ENCODE measurements at places on chromosomes 5 and 9. TPM values are rescaled to one million over a fixed set of nuclear protein-coding genes. Genes with fewer than 3 reads are reported as not detected.

C5orf46 gene
- polyA plus RNA-seq, result not detected

PCDHGA4 gene
- polyA plus RNA-seq, result not detected

SREK1IP1 gene
- 48.7 TPM for polyA plus RNA-seq

IGIP gene
- polyA plus RNA-seq, result 0.64 TPM

- no peaks in the 10 kb centered on the region for H3K36me3 ChIP-seq
- no peak overlapping the region for H3K27ac ChIP-seq
- H3K4me1 ChIP-seq, result no peaks in the 10 kb centered on the region
- DNase-seq, result no peak
Measured at GRCh38 chr9:97857606-97858392, 4.8 kb downstream of the FOXE1 start.

DNA sequence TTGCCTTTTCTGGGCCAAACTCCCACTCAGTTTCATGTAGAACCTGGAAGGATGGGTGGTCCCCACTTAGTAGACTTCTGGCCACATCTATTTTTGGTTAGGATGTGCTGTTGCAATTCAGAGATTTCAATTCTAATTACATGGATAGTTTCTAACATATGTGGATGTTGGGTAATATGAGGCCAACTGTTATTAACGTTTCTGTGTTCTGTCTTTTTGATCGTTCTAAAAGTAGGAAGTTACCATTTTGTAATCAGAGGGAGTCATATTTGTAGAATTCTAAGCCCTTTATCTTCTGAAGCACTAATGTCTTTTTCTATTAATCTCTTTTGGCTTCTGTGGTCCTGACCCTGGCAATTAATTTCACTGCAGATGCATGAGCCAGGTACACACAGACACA, 141.6 kb upstream of the SPEF2 start:
- H3K27me3 ChIP-seq, result no peaks in the 10 kb centered on the region
- DNase-seq, result no peak
- no peak overlapping the region for H3K27ac ChIP-seq
- H3K4me3 ChIP-seq, result no peak overlapping the region

GRCh38 chr9:130459151-130459550, 14.4 kb downstream of the ASS1 start:
- H3K4me3 ChIP-seq, result no peak overlapping the region
- no peaks in the 10 kb centered on the region for H3K36me3 ChIP-seq
- H3K27ac ChIP-seq, result no peak overlapping the region
- H3K27me3 ChIP-seq, result peaks cover 2% of the 10 kb centered on the region

- H3K27ac ChIP-seq, result no peak overlapping the region
- H3K27me3 ChIP-seq, result no peaks in the 10 kb centered on the region
- H3K4me3 ChIP-seq, result no peak overlapping the region
- H3K36me3 ChIP-seq, result peaks cover 8% of the 10 kb centered on the region
Measured at GRCh38 chr9:93111001-93111370, 15.0 kb downstream of the CARD19 start.

GRCh38 chr5:112689155-112689909, 48.4 kb upstream of the APC start:
- H3K4me1 ChIP-seq, result peaks cover 13% of the 10 kb centered on the region
- no peak overlapping the region for H3K27ac ChIP-seq
- H3K27me3 ChIP-seq, result peaks cover 2% of the 10 kb centered on the region
- no peak overlapping the region for H3K4me3 ChIP-seq
- DNase-seq, result no peak

GRCh38 chr5:73497497-73498056, 665 bp upstream of the BTF3 start:
- H3K36me3 ChIP-seq, result peaks cover 10% of the 10 kb centered on the region
- no peak for DNase-seq
- peak overlapping the region; percentile 93 for H3K27ac ChIP-seq
- peak overlapping the region; percentile 97 for H3K4me3 ChIP-seq
- no peaks in the 10 kb centered on the region for H3K27me3 ChIP-seq

- H3K4me1 ChIP-seq, result peaks cover 42% of the 10 kb centered on the region
- no peaks in the 10 kb centered on the region for H3K36me3 ChIP-seq
- DNase-seq, result no peak
- peak overlapping the region; percentile 72 for H3K27ac ChIP-seq
- no peak overlapping the region for H3K4me3 ChIP-seq
Measured at GRCh38 chr5:140342896-140343295, 3.5 kb downstream of the HBEGF start.

DNA sequence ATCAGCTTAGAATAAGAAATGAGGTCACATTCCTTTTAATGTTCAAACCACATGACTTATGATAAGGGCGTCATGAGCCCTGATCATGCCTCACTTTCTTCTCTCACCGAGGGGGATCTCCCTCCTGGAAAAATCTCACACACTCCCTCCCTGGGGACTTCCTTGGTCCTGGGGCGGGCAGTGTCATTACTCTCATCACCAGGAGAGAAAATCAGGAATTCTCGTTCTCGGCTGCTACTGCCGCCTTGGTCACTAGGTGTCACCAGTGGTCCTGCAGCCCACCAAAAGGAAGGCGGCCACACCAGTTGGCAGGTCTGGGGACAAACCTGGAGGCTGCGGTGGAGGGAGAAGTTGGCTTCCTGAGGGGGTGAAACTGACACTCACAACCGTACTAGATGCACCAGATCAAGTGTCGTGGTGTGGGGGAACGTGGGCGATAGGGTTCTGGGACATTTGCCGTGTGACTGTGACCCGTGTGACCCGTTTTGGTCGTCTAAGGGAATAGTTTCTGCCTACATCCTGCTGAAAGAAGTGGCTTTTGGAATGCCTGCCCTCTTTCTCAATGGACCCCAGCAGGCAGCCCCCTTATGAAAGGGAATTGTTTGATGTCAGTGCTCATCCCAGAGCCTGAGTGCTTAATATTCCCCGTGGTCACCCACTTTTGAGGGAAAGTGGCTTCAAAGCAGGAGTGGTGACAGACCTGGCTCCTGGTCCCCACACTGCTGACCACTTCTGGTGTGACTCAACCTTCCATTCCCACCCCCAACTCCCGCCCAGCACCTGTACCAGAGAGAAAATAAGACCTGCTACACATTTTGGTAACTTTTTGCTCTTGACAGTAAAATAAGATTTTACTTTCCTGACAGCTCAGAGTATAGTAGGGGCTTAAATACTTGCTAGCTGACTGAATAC, 63.2 kb downstream of the ACER2 start:
- DNase-seq, result no peak
- no peak overlapping the region for H3K27ac ChIP-seq
- no peaks in the 10 kb centered on the region for H3K36me3 ChIP-seq
- no peaks in the 10 kb centered on the region for H3K4me1 ChIP-seq

GRCh38 chr9:84996029-84996428, 326.5 kb downstream of the NTRK2 start:
- DNase-seq, result no peak
- H3K36me3 ChIP-seq, result no peaks in the 10 kb centered on the region
- H3K4me3 ChIP-seq, result no peak overlapping the region
- H3K4me1 ChIP-seq, result no peaks in the 10 kb centered on the region
- no peaks in the 10 kb centered on the region for H3K27me3 ChIP-seq

DNA sequence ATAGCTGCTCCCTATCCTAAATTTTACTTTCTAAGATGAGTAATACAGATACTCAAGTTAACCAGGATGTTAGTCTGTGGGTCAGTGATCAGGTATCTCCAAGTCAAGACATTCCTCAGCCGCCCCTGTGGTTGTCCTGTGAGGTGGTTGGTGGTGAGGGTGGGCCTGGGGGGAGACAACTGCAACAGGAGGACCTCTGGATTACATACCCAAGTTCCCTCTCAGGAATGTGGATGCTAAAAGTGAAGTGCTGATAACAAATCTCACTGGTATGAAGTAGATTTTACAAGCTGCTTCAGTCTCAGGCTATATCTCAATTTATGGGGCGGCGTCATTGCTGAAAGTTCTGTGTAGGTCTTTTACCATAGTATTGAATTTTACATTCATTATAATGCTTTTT, 38.3 kb downstream of the SLC1A3 start:
- no peak overlapping the region for H3K4me3 ChIP-seq
- no peaks in the 10 kb centered on the region for H3K36me3 ChIP-seq
- H3K27ac ChIP-seq, result no peak overlapping the region
- H3K27me3 ChIP-seq, result no peaks in the 10 kb centered on the region
- DNase-seq, result no peak

DNA sequence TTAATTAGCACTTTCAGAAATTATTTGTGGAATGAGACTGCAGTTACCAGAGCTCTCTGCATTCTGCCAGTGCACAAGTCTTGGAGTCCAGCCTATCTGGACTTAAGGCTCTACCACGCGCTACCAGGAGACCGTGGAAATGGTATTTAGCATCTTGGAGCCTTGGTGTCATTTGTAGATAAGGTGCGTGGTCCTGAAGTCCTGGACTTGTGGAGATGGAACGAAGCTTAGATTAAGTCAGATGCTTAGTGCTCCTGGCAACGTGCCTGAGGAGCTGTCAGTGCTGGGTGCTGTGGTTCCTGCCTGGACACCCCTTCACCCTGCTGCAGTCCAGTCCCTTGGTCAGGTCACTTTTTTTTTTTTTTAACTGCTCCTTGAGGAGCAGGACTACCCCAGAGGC, 59.7 kb downstream of the RCL1 start:
- H3K27ac ChIP-seq, result no peak overlapping the region
- peaks cover 5% of the 10 kb centered on the region for H3K4me1 ChIP-seq
- no peak overlapping the region for H3K4me3 ChIP-seq
- no peaks in the 10 kb centered on the region for H3K27me3 ChIP-seq
- peaks cover 33% of the 10 kb centered on the region for H3K36me3 ChIP-seq

DNA sequence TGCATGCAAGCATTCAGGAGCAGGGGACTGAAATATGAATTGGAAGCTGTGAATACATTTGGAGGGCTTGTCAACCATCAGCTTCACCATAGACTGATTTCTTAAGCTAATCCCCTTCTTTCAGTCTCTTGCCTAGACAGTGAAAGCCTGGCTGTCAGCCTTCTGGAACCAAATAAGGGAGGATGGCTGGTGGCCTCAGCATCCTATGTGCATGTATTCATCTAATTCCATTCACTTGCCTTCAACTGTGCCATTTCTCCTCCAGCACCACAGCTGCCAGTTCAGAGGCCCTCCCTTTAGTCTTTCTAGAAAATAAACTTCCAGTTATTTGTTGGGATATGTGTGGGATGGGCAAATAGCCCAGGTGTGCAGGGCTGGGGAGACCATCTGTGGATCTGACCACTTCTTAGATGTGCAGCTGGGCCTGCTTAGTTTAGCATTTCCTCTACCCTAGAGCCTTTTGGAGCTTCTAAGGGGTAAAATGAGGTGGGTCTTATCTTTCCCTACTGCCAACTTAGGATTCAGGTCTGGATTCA, 62.1 kb downstream of the AOPEP start:
- H3K27me3 ChIP-seq, result no peaks in the 10 kb centered on the region
- H3K4me3 ChIP-seq, result no peak overlapping the region
- H3K36me3 ChIP-seq, result no peaks in the 10 kb centered on the region

All from GM12878 (cell line).